Pulmonary artery endothelial cell (primary cell): ENCODE measurements at places on chromosomes 7 and 10.

DNA sequence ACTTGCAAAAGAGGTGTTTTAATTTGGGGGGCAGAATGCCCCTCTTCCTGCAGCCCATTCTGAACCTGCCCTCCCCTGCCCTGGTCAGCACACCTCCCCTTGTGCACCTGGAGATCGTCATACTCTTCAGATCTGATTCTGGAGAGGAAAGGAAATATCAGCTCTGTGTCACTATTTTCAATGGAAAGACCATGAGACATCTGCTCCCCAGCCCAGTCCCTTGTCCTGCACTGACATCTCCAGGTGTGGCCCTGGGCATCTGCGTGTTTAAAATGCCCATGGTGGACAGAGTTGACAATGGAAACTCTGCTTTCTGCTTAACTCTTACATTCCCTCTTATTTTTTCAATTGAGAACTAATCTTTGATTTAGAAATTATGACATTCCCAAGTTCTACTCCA, 41.6 kb upstream of the RASGEF1A start:
- DNase-seq, result no peak

DNA sequence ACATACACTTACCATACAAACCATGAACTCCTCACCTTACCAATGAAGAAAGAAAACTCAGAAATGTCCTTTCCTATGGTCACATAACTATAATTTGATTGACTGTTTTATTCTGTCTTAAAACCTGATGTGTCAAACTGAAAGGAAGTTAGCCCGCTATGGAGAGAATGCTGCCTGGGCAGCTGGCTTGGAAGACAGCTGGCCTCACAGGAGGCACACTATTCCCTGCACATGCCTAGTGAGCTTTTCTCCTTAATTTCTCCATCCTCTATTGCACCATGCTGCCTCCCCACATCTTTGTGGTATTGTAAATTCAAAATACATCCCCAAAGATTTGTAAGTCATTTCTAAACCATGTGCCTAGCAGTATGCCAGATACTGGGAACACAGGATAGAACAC, 163.3 kb downstream of the STK31 start:
- DNase-seq, result no peak

- no peak for DNase-seq
Measured at GRCh38 chr7:55975988-55976633, 11.7 kb downstream of the NIPSNAP2 start.

DNA sequence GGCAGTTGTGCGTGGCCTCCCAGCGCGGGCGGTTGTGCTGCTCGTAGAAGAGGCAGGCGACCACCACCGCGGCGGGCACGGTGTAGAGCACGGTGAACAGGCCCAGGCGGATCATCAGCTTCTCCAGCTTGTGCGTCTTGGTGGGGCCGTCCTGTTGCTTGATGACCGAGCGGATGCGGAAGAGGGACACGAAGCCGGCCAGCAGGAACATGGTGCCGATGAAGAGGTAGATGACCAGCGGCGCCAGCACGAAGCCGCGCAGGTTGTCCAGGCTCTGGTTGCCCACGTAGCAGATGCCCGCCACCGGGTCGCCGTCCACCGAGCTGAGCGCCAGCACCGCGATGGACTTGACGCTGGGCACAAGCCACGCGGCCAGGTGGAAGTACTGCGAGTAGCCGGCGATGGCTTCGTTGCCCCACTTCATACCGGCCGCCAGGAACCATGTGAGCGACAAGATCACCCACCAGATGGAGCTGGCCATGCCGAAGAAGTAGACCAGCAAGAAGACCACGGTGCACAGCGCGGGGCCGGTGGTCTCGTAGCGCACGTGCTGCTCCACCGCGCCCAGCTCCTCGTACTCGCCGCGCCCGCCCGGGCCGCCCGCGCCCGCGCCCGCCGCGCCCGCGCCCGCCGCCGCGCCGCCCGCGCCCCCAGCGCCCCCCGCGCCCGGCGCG, 2.2 kb downstream of the FZD8 start:
- no peak for DNase-seq

- no peak for DNase-seq
Measured at GRCh38 chr7:155357573-155358041, 59.9 kb downstream of the INSIG1 start.

- no peak for DNase-seq
Measured at GRCh38 chr10:23525406-23525805, 86.5 kb downstream of the OTUD1 start.

DNA sequence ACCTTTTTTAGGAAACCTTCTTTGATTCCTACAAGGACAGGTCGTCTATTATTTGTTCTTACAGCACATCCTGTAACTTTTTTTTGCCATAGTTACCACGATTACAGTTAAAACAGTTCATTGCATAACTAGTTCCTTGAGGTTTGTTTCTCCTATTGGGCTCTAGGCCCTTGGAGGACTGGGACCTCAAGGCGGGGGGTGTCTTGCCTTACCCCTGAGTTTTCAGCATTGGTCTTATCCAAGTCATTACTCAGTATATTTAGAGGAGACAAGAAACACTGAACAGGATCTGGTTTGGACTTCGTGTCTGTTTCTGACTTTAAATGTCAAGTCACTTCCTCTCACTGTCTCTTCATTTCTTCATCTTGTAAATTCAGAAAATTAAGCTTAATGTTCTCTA, 369.8 kb downstream of the SDK1 start:
- no peak for DNase-seq

- peak; percentile 47 for DNase-seq
Measured at GRCh38 chr7:116258734-116259133, 48.4 kb downstream of the TES start.

DNA sequence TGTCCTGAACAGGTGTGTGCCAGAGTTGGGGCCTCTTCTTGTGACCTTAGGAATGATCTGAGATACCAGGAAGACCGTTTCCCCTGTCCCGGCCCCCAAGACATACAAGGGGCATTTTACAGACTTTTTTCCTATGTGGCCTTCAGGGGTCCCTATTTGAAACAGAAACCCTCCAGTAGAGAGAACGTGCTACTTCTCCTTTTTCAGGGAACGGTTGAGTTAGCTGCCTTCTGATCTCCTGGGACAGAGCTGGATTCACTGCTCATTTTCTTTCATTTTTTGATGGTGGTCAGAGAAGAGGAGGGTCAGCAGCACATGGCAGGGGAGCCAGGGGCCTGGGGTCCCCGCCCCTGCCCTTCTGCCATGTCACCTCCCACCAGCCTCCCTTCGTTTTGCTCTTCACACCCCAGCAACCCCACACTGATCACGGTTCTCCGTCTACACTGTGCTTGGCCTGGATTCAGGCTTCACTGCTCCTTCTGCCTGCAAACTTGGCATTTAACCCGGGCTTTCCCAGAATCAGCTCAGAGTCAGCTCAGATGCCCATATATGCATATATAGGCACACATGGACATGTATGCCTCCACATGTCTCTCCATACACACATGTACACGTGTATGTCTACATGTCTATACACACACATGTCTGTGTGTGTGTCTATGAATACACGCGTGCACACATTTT, 138.1 kb upstream of the BTBD16 start:
- no peak for DNase-seq

DNA sequence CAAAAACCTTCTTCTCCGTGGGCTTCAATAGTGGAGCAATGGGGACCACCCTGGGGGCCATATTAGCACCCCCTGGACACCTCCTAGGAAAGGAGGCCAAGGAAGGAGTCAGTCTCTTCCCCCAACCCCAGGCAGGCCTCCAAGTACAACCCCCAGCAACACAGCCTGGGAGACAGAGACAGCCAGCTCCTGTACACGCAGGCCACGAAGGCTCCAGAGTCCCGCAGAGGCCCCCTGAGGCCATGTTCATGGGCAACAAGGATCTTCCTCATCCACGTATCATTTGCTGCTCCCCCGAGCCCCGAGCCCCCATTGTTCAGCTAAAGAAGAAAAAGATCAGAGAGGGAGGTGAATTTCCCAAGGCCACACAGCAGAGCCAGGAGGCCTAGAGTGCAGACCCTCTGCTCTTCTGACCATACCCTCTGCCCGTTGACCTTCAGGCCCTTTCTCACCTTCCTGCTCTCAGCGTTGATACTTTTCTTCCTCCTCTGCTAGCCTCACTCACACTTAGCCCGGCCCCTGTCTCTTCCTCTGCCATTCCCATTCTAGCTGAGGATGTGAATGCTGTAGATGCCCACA, 35.9 kb upstream of the MYL10 start:
- no peak for DNase-seq

GRCh38 chr10:2262333-2262732, 525.0 kb upstream of the ADARB2 start:
- no peak for DNase-seq

DNA sequence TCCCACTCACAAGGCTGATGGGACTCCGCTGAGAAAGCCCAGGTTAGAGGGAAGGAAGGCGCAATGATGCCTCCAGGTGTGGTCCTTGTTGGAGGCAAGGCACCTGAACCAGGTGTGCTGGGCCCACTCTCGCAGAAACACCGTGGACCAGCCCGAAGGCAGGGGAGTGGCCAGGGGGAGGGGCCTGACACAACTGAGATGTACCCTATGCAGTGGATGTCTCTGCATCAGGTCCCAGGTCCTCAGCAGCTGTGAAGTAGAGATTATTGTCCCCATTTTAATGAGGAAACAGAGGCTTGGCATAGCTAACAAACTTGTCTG, 32.0 kb downstream of the GBX1 start:
- DNase-seq, result no peak
